ENCODE measurements at places on chromosomes 2 and 18.

GRCh38 chr2:190961918-190962487 is 52.0 kb downstream of the STAT1 start:
- DNase-seq, result no peak

DNA sequence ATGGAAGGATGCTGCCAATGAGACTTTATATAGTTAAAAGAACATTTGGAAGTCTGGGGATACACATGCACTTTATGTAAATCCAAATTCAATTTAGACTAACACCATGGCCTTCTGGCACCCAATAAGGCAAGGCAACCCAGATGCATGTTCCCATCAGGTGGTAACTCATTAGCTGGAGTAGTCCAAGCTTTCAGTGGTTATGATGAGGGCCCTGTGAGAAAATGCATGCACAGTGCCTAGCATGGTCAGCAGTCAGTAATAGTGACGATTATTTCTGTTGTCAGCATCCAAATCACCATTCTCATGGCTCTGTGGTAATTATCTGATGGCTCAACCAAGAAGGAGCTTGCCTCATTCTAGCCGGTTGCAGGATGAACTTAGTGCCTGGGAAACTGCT is 70.3 kb upstream of the CTLA4 start:
- no peak for DNase-seq

- no peak for DNase-seq
Measured at GRCh38 chr2:59868981-59869380, 684.5 kb downstream of the BCL11A start.

GRCh38 chr2:214575030-214575429 is 164.2 kb downstream of the VWC2L start:
- no peak for DNase-seq

GRCh38 chr2:85949280-85949679 is 60.5 kb upstream of the ST3GAL5 start:
- no peak for DNase-seq

Data from stimulated activated naive CD4-positive, alpha-beta T cell treated with Interleukin-2 at 50 U/mL for 16 hours (primary cell).